CD4-positive, alpha-beta T cell treated with Interleukin-4 for 4 hours (primary cell): ENCODE measurements at places on chromosomes 12 and 14.

DNA sequence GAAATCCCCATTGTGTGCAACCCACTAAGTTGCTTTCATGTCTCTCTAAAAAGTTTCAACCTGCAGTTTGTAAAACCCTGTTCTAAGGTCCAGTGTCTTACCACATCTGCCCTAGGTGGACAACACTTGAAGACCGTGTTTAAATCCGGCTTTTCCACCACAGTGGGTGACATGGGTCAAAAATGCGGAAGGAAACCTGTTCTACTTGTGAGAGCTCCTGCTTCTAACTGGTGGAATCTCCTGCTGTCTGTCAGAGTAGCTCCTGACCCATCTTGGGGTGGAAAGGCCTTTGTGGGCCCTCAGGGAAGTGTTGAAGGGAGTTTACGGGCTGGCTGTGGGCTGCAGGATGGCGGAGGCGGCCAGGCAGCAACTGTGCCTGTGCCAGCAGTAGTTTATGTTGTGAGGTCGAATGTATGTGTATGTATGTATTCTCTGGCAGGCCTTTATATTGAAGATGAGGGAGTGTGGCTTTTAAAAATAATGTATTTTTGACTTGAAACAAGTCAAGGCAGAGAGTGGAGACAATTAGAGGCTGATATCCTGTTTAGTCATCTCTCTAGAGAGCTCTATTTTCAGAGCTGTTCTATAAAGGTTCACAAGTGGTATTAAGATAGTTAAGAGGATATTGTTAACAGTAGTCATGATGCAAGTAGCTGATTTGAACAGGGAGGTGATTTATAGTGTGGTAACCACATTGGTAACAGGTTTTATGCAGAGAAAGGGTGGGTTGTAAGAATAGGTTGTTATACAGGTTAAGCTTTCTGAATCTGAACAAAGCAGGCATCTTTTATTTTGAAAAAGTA lies 67.0 kb downstream of the PRKCH start:
- peak; percentile 83 for DNase-seq

- no peak for DNase-seq
Observed at GRCh38 chr12:104628831-104629135, 172.0 kb downstream of the CHST11 start.

DNA sequence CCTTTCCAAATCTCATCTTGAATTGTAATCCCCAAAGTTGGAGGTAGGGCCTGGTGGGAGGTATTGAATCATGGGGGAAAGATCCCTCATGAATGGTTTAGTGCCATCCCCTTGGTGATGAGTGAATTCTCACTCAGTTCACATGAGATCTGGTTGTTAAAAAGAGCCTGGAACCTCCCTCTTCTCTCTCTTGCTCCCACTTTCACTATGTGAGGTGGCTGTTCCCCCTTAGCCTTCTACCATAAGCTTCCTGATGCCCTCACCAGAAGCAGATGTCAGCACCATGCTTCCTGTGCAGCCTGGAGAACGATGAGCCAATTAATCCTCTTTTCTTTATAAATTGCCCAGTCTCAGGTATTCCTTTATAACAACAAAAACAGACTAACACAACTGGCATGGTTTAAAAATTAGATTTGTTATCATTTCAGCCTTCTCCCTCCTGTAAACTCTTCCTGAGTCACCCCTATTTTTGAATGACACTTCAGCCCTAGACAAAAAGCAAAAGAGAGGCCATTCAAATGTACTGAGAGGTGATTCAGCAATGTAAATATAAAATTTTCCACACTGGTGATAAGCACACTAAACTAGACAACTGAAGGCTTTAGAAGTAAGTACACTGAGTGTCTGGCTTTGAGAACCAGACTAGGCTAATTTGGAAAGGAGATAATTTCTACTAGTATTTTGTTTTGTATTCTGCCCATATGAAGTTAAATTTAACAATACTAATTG lies 212.1 kb upstream of the ABCD2 start:
- no peak for DNase-seq

- DNase-seq, result no peak
Observed at GRCh38 chr12:128318946-128319345, 52.0 kb downstream of the TMEM132C start.

DNA sequence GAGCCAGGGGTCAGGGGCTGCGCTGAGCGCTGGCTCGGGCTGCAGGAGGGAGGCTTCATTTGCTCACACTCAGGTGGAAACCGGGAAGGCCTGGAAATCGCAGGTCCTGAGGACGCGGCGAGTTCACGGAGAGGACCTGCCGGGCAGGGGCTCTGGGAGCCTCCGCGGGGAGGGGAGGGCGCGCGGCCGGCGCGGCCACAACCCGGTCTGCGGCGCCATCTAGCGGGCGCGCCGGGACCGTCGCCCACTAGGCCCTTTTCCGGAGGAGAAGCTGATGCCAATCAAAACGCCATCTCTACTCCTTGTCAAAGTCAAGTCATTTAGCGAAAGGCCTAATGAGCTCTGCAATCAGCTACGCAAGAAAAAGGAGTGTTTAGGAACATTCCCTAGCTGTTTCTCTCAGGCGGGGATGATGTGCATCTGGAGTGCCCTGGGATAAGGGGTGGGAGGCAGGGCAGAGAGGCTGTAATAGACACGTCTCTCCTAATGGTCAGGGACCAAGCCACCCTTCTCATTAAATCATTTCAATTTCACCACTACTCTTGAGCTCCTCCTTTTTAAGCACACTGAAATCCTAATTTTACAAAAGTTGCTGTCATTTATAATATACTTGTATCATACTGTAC lies 885.8 kb upstream of the TMEM132C start:
- DNase-seq, result no peak

GRCh38 chr12:124747426-124748161 lies 116.1 kb downstream of the SCARB1 start:
- no peak for DNase-seq

GRCh38 chr14:80930836-80931389 lies 10.6 kb downstream of the CEP128 start:
- peak; percentile 81 for DNase-seq

DNA sequence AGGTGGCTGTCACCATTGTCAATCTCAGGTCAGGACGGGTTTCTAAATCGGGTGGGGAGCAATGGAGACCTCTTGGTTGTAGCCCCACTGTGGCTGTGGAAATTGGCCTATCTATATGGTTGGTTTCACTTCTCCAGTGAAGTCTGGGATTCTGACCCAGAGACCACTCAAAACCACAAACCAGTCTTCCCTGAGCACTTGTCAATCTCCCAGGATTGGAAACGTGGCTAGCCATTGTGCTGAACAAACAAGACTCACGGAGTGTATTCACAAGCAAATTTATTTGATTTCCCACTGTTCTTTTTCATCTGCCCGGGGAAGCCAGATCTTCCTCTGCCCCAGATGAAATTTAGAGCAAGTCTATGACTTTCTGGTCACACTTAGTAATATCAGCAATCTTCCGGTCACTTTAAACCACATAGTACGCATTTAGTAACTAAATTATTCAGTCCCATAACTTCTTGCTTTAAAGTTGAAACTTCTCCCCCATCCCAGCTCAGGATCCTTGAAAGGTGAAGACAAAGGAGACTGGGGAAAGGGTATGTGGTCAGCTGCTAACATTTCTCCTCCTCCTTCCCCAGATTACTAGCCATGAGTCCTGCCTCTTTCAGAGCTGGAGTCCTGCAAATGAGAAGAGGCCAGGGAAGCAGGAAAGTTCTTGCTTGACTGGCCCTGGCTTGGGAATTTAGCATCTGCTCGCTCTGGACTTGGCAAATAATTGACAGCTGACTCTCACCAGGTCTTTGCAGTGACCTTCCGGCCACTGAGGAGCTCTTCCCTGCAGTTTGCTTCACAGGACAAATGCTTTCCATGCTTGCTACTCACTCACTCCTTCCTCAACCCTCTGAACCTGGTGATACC lies 123.2 kb upstream of the MAX start:
- no peak for DNase-seq
